ENCODE measurements at places on chromosomes 6 and 20. TPM values are rescaled to one million over a fixed set of nuclear protein-coding genes. Genes with fewer than 3 reads are reported as not detected.

Gene SNX3
- 68.4 TPM for total RNA-seq

Gene PHACTR1
- total RNA-seq: 0.11 TPM

Gene CLDN20
- total RNA-seq: not detected

Gene MUC22
- not detected for total RNA-seq

GRCh38 chr6:71929047-71929446 lies 42.7 kb downstream of the RIMS1 start:
- no peak for DNase-seq

DNA sequence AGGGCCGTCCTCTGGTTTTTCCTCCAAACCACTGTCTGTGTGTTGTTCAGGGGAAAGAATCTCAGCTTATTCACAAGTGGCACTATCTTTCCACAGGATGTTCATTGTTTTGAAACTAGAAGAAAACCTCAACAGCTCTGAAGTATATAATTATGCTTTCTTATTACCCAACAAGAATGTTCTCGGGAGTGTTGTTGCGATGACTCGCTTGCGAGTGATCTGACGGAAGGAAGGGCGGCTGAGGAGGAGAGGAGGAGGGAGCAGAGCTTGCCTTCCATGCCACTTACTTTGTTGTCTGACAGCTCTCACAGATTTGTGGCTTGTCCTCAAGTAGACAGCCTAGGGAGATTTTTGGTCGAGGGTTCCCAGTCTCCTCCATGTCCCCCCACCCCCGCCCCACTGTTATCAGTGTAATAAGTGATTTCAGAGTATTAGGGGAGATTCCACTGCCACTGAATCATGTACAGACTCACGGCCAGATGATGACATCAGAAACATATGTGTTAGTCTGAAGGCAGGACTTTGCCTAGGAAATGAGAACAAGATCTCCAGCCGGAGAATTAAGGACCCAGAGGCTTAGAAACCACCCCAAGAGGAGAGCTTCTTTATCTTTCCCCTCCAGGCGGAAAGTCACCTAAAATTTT lies 80.7 kb upstream of the CCN6 start:
- DNase-seq: peak; percentile 75

DNA sequence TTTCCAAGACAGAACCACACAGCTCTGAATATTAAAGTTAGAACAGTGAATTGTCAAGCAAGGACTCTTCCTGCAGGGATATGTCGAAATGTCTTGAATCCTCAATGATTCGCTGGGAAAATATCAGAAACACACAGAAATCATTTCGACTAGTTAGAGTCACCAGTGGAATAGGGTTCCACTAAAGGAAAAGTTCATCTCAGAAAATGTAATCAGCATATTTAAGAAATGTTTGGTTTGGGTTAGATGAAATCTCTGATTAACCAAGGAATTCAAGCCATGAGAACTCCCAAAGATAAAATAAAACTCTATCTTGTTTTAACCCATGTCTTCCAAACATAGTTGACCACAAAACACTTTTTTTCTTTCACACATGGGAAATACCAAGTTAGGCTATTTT lies 621.0 kb upstream of the NRSN1 start:
- no peak for DNase-seq

- no peak for DNase-seq
These were observed 4.2 kb upstream of the ZBTB46 start for GRCh38 chr20:63835021-63835858.

Measured in activated CD8-positive, alpha-beta T cell treated with anti-CD3 and anti-CD28 coated beads for 36 hours (primary cell).